ENCODE measurements at places on chromosomes 7 and 10.

GRCh38 chr10:121788717-121789116, 139.1 kb downstream of the ATE1 start:
- peaks cover 6% of the 10 kb centered on the region for H3K4me1 ChIP-seq
- H3K36me3 ChIP-seq = peaks cover 6% of the 10 kb centered on the region
- no peak overlapping the region for H3K27ac ChIP-seq
- no peak overlapping the region for H3K4me3 ChIP-seq

DNA sequence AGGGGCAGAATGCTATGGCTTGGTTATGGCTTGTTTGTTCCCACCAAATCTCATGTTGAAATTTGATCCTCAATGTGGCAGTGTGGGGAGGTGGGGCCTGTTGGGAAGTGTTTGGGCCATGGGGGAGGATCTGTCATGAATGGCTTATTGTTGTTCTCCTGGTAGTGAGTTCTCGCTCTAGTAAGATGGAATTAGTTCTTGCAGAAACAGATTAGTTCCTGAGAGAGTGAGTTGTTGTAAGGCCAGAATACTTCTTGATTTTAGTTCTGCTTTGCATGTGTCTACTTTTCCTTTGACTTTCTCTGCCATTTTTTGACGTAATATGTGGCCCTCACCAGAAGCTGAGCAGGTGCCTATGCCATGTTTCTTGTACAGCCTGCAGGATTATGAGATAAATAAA, 188.2 kb downstream of the KIF20B start:
- DNase-seq = no peak
- H3K4me1 ChIP-seq = no peaks in the 10 kb centered on the region
- H3K36me3 ChIP-seq = no peaks in the 10 kb centered on the region

DNA sequence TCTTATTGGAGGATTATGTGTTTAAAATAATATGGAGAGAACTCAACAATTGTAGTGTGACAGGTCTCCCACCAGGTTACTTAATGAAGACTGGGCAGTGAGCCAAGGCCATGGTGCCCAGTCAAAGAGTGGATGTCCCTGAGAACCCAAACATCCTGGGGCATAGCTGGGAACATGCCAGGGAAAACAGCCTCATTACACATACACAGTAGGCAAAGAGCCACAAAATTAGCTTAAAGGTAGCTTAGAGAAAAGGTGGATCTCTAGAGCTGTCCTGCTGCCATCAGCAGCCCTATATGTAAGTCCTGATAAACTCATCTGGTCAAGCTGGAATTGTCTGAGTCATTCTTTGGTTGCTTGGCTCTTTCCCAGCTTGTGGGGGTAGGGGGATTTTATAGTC, 287.8 kb downstream of the PHF14 start:
- no peaks in the 10 kb centered on the region for H3K36me3 ChIP-seq
- no peaks in the 10 kb centered on the region for H3K4me1 ChIP-seq
- DNase-seq = no peak

DNA sequence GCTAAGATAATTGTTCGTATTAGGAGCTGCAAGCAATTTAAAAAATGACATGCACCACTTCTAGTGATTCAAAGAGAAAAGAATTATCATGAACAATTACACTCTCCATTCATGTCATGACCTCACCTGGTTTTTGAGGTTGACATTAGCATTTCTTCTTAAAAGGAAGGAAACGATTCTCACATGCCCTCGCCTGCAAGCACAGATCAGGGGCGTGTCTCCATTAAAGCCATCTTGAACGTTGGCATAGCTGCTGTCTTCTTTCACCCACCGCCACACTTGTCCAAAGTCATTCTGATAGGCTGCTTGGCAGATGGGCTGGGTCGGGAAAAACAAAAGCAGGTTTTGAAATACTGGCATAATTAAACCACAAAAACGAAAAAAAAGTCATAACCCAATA, 19.9 kb downstream of the ANKRD22 start:
- H3K4me3 ChIP-seq = no peak overlapping the region
- no peak for DNase-seq
- H3K36me3 ChIP-seq = no peaks in the 10 kb centered on the region
- no peaks in the 10 kb centered on the region for H3K27me3 ChIP-seq

DNA sequence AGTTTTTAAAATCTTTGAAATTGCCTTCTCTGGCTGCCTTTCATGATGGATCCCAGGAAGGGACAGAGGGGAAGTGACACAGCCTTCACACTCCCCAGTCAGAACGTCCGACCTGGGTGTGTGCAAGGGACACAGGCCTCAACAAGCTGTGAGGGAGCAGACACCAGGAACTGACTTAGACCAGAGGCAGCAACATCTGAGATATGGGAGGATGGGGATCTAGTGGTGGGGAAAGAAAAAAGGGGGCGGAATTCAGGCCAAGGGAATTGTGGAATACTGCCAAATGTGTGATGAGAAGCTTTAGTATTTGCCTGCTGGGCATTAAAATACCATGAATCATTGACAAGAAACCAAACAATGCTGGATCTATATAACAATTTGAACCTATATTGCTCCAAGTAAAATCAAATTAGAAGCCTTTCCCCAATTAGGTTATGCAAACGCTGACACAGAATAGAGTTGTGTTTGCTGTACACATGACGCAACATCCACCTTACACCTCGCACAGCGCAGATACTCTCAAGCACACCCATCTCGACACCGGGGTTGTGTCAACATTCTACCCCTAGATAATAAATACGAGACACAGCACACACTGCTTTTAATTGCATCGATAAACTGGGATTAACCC, 17.2 kb upstream of the MNX1 start:
- no peak overlapping the region for H3K27ac ChIP-seq
- H3K27me3 ChIP-seq = peaks cover 85% of the 10 kb centered on the region
- H3K4me3 ChIP-seq = no peak overlapping the region
- peaks cover 6% of the 10 kb centered on the region for H3K36me3 ChIP-seq

DNA sequence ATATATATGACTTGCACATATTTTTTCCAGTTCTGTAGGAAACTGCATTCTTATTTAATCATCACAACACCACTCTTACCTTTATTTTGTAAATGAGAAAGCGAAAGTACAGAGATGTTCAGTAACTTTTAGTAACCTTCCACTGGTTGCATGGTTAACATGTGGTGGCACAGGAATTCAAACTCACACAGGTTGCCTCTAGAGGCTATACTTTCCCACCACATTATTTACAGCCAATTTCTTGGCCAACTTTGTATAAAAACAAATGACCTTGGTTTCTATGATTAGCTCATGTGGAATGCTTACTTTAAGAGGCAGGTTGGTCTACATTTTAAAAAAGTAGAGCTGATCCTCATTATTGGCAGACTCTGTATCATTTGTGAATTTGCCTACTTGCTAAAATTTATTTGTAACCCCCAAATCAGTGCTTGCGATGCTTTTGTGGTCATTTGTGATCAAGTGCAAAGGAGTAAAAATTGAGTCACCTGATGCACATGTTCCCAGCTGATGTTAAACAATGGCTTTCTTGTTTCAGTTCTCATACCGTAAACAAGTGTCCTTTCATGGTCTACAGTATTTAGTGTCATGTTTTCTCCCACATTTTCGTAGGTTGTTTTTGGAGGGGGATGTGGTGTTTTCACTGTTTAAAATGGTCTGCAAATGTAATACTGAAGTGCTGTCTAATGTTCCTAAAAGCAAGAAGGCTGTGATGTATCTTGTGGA, 14.8 kb downstream of the BBS9 start:
- peaks cover 11% of the 10 kb centered on the region for H3K4me1 ChIP-seq
- no peak overlapping the region for H3K4me3 ChIP-seq
- peaks cover 6% of the 10 kb centered on the region for H3K36me3 ChIP-seq
- no peak for DNase-seq
- H3K27ac ChIP-seq = no peak overlapping the region

GRCh38 chr10:48279081-48279751, 4.7 kb upstream of the FRMPD2 start:
- no peak for DNase-seq
- H3K4me1 ChIP-seq = no peaks in the 10 kb centered on the region
- no peak overlapping the region for H3K27ac ChIP-seq

- H3K36me3 ChIP-seq = peaks cover 9% of the 10 kb centered on the region
- no peak overlapping the region for H3K4me3 ChIP-seq
- H3K27ac ChIP-seq = no peak overlapping the region
- H3K27me3 ChIP-seq = peaks cover 56% of the 10 kb centered on the region
These were observed 81.9 kb downstream of the RAMP3 start for GRCh38 chr7:45239486-45239885.

GRCh38 chr7:2084331-2084730, 148.4 kb downstream of the MAD1L1 start:
- peaks cover 13% of the 10 kb centered on the region for H3K4me1 ChIP-seq
- H3K27me3 ChIP-seq = no peaks in the 10 kb centered on the region
- H3K36me3 ChIP-seq = peaks cover 7% of the 10 kb centered on the region
- no peak overlapping the region for H3K4me3 ChIP-seq
- no peak overlapping the region for H3K27ac ChIP-seq
- DNase-seq = no peak

Data from T-helper 17 cell (primary cell).